Activated CD4-positive, alpha-beta T cell treated with anti-CD3 and anti-CD28 coated beads for 36 hours (primary cell): ENCODE measurements at places on chromosomes 1 and 21. TPM values are rescaled to one million over a fixed set of nuclear protein-coding genes. Genes with fewer than 3 reads are reported as not detected.
A peak's percentile ranks its signal among the peaks of the same experiment; 100 is the strongest.

DNA sequence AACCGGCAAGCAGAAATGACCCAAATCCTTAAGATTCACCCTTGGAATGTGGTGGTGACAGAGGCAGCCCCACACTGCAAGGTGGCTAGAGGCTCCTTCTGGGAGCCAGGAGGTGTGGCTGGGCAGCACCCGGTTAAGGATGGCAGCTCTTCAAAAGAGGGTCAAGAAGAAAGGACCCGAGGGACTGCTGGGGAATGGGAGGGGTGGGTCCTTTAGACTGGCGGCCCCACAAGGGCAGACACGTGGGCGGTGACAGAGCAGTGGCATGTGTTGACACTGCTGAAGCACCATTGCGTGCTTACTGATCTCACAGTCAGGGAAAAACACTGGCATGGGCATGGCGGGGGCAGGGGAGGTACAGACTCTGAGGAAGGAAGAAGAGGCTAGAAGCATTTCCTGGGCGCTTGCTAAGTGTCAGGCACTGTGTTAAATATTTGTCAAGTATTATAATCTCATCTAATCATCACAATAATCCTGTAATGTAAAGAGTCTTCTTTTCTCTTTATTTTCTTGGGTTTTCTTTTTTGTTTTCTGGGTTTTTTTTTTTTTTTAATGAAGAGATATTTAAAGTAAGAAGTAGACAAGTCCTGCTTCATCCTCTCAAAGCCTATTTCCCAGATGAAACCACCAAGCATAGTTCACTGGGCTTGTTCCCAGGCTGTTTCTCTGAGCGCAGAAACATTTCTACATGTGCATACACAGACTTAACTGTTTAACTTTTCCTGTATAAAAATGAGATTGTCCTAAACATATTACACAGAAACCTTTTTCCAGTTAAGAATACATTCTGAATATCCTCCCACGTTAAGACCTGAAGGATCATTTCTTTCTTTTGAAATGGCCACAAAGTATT is 165.8 kb upstream of the EDN2 start:
- peaks cover 79% of the 10 kb centered on the region for H3K4me1 ChIP-seq
- H3K4me3 ChIP-seq = peak overlapping the region; percentile 11

ATAD3C gene
- total RNA-seq = 0.39 TPM

GNAT2 gene
- 0.64 TPM for total RNA-seq

- H3K4me1 ChIP-seq = no peaks in the 10 kb centered on the region
- peaks cover 1% of the 10 kb centered on the region for H3K27me3 ChIP-seq
- H3K4me3 ChIP-seq = no peak overlapping the region
- no peak overlapping the region for H3K27ac ChIP-seq
- H3K36me3 ChIP-seq = no peaks in the 10 kb centered on the region
Measured at GRCh38 chr1:5844442-5844841, 147.8 kb downstream of the NPHP4 start.

PFKFB2 gene
- 3.5 TPM for total RNA-seq

DNA sequence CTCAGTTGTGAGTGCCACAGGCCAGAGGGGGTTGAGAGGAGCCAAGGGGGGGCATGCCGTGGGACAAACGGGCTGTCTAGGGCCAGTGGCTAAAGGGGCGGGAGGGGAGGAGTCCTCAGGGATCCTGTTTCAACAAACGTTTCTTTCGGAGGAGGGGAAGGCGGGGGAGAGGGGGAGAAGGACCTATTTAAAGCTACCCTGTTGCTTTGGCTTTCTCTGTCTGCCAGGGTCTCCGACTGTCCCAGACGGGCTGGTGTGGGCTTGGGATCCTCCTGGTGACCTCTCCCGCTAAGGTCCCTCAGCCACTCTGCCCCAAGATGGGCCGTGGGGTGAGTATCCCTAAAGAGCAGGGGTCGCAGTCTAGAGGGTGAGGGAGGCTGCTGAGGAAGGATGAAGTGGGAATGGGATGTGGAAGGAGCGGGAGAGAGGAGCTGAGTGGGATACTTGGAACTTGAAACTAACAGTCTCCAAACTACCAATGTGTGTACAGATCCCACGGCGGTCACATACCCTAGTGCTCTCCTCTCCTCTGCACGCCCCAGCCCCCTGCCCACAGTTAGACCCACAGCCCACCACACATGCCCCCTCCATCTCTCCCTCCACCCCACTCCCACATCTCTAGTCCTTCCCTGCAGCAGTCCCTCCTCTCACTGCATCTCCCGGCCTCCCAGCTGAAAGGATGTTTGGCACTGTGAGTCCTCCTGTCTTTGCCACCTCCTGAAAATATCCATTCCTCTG is at the start of gene ATP1A2:
TSS of gene ATP1A2 (plus strand) at position 215 of the 738 bp plus-strand sequence. CDS start at position 318, 103 bp downstream.
- H3K4me3 ChIP-seq = no peak within 1 kb of the TSS
- no peaks in the 10 kb centered on the region for H3K4me1 ChIP-seq
- peaks cover 9% of the 10 kb centered on the region for H3K27me3 ChIP-seq

- H3K27me3 ChIP-seq = no peaks in the 10 kb centered on the region
- H3K36me3 ChIP-seq = peaks cover 8% of the 10 kb centered on the region
- no peak overlapping the region for H3K27ac ChIP-seq
- peaks cover 32% of the 10 kb centered on the region for H3K4me1 ChIP-seq
- DNase-seq = no peak
Measured at GRCh38 chr1:229280037-229280828, 9.3 kb downstream of the RAB4A start.

GRCh38 chr1:22526098-22526497 is 37.2 kb upstream of the EPHA8 start:
- no peaks in the 10 kb centered on the region for H3K4me1 ChIP-seq
- H3K36me3 ChIP-seq = peaks cover 27% of the 10 kb centered on the region
- no peaks in the 10 kb centered on the region for H3K27me3 ChIP-seq
- no peak for DNase-seq

GRCh38 chr1:36576551-36577110 is 93.9 kb upstream of the CSF3R start:
- peaks cover 17% of the 10 kb centered on the region for H3K27me3 ChIP-seq
- H3K27ac ChIP-seq = no peak overlapping the region
- no peaks in the 10 kb centered on the region for H3K4me1 ChIP-seq
- H3K36me3 ChIP-seq = no peaks in the 10 kb centered on the region
- DNase-seq = no peak
- no peak overlapping the region for H3K4me3 ChIP-seq

DNA sequence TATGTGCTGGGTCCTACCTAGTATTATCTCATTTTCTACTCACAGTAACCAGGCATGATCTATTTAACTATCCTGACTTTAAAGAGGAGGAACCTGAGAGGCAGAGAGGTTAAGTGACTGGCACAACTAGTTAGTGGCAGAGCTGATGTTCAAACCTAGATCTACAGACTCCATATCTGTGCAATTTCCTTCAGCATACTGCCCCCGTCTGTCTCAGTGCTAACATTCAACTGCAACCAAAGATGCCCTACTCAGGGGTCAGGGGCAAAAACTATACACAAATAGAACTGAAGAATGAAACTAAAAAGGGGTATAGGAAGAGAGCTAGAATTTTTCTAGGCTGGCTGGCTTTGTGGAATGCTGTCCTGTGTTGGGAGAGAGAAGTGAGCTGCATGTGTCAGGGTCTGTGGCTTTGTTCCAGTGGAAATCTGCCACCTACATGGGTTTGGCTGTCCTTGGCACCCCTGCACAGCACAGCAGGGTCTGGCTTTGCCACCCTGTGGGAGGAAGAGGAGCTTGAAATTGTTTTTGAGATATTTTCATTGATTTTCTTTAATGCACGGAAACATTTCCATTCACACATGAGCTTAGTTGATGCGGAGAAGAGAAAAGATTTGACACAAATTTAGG is 368.5 kb downstream of the RPS6KC1 start:
- no peak overlapping the region for H3K4me3 ChIP-seq
- no peaks in the 10 kb centered on the region for H3K4me1 ChIP-seq
- no peak for DNase-seq
- H3K36me3 ChIP-seq = no peaks in the 10 kb centered on the region

GRCh38 chr1:119656410-119656955 is 8.4 kb upstream of the ZNF697 start:
- no peak overlapping the region for H3K4me3 ChIP-seq
- H3K4me1 ChIP-seq = no peaks in the 10 kb centered on the region
- H3K36me3 ChIP-seq = no peaks in the 10 kb centered on the region
- H3K27ac ChIP-seq = no peak overlapping the region
- no peak for DNase-seq
- H3K27me3 ChIP-seq = peaks cover 41% of the 10 kb centered on the region

DNA sequence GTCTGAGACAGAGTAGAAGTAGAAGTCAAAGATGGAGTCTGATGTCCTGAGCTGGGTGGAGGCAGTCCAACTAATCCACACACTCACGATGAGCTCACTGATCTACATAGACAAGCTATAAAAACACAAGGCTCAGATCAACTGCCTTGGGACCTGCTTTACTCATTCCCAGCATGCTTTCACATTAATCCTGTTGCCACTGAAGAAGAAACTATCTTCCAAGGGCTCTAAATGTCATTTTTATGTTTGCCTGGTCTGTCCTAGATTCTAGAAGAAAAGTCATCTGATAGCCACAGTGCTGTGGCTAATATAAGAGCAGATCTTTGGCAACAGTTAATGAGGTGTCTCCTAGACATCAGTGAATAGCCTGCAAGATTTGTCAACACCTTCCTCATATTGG is 522.7 kb downstream of the NUF2 start:
- no peaks in the 10 kb centered on the region for H3K36me3 ChIP-seq
- no peak for DNase-seq
- no peak overlapping the region for H3K4me3 ChIP-seq

GRCh38 chr21:33427051-33427450 is 23.8 kb downstream of the IFNGR2 start:
- peaks cover 3% of the 10 kb centered on the region for H3K4me1 ChIP-seq
- no peaks in the 10 kb centered on the region for H3K27me3 ChIP-seq
- DNase-seq = no peak

GRCh38 chr1:109765896-109766615 is 2.3 kb upstream of the EPS8L3 start:
- DNase-seq = peak; percentile 1
- no peak overlapping the region for H3K4me3 ChIP-seq
- no peaks in the 10 kb centered on the region for H3K27me3 ChIP-seq
- no peaks in the 10 kb centered on the region for H3K36me3 ChIP-seq
- H3K27ac ChIP-seq = no peak overlapping the region
- H3K4me1 ChIP-seq = no peaks in the 10 kb centered on the region
